ENCODE measurements at places on chromosomes 2 and 18.

GRCh38 chr2:230234122-230234722 is 8.7 kb downstream of the SP140 start:
- DNase-seq = no peak

GRCh38 chr2:205730191-205730590 is 47.9 kb downstream of the NRP2 start:
- DNase-seq = no peak

DNA sequence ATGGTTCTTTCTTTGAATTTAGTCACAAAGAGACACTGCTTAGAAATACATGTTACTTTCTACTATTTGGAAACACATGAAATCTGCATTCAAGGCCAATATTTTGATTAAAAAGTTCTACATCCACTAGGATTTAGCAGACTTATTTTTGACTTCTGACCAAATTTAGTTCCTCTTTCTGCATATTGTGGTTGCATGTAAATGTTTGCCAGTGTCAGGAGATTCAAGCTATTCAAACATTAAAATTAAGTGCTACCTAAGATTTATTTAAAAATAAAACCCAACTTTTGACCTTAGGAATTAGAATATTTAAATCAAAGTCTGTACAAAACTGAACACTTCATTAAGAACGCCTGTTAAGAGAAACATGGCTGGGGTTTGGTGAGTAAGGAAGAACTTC is 891.1 kb downstream of the CPS1 start:
- DNase-seq = no peak

- DNase-seq = no peak
Observed at GRCh38 chr2:101704046-101704466, 6.5 kb downstream of the MAP4K4 start.

DNA sequence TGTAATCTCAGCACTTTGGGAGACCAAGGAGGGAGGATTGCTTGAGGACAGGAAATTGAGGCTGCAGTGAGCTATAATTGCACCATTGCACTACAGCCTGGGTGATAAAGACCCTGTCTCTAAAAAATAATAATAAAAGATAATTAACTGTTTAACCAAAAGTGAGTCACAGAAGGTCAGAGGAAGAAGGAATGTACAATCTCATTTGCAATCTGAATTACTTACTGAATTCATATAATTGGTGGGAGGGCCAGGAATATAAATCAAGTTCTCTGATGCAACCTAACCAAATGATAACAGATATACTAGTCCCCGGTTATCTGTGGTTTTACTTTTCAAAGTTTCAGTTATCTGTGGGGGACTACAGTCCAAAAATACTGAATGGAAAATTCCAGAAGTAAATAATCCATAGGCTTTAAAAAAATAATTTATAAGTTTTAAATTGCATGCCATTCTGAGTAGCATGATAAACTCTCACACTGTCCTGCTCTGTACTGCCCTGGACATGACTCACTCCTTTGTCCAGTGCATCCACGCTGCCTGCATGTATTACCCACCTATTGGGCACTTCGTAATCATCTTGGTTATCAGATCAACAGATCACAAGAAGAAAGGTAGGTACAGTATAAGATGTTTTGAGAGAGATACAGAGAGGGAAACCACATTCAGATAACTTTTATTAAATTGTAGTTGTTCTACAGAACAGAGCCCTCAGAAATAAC is 12.8 kb upstream of the MATN3 start:
- DNase-seq = no peak

GRCh38 chr18:7775843-7776242 is 208.7 kb downstream of the PTPRM start:
- no peak for DNase-seq

DNA sequence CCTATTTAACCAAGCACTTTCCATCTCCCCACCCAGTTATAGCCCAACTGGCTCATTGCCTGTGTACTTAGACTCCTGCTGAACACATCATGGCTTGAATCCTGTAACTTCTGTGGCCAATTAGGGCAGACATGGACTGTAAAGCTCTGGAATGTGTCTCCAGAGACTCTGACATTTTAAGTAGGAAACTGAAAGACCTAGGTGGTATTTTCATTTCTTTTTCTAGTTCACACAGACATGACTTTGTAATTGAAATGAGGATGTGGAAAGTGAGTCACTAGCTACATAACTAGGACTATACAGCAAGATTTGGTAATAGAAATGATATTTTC is 12.2 kb downstream of the DOK1 start:
- DNase-seq = peak; percentile 45

GRCh38 chr2:191696001-191696400 is 18.1 kb downstream of the NABP1 start:
- peak; percentile 57 for DNase-seq

- DNase-seq = peak; percentile 22
Observed at GRCh38 chr2:47079515-47080412, 75.3 kb downstream of the STPG4 start.

DNA sequence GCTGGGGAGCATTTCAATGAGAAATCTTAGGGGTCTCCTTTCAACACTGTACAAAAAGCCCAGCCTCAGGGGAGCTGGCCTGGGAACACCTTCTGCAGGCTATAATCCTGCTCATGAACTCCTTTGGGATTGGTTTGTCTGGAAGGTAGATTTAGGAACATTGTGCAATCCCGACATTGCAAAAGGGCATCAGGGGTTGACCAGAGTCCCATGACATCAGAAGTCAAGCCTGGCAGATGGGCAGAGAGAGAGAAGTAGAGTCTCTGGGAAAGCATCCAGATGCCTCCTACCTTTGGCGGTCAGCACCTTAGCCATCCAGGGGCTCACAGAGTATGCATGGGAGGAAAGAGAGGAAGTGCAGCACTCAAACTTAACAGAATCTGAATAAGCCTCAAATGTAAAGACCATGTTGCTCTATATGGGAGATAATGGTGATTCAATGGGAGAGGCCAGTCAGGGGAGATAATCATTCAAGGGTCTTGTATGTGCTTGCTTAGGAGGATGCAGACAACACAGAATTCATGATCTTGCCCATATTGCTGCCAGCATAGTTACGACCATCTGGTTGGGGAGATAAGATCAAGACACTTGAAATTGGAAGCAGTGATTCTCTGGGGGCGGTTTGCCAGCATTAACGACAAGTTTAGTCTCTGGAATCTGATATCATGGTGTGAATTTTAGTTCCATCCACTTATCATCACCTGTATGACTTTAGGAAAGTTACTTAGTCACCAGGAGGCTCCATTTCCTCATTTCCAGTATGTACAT is 58.3 kb upstream of the UPP2 start:
- DNase-seq = no peak

DNA sequence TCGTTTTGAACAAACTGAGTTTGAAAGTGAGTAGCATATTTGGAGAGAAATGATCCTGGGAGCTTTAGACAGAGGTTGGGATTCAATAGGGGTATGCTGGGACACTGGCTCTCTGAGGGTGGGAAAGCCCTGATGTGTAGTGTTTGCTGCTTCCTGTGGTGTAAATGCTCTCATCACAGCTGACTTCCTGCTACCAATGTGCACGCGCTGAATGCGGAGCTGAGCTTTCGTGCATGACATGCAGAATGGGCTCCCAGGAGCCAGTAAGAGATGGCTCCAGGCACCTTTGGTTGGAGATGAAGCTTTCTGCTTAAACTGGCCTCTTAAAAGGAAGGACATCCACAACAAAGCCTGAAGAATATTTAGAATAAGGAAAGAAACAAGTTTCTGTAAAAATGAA is 224.1 kb upstream of the CCDC150 start:
- DNase-seq = no peak

- DNase-seq = no peak
Observed at GRCh38 chr2:44548221-44549098, 186.7 kb downstream of the CAMKMT start.

GRCh38 chr2:239271882-239272281 is 128.9 kb downstream of the HDAC4 start:
- DNase-seq = peak; percentile 35

DNA sequence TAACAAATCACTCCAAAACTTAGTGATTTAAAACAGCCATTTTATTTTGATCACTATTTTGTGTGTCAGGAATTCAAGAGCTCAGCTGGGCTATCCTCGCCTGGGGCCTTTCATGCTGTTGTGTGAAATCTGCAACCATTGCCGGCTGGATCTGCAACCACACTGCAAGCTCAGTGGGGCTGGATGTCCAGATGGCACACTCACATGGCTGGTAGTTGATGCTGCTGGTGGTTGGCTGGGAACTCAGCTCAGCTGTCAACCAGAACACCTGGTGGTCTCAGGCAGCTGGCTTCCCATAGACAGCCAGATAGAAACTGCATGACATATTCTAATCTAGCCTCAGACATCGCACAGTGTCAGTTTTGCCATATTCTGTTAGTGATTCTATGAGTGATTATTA is 30.6 kb upstream of the AP1S3 start:
- peak; percentile 64 for DNase-seq

- no peak for DNase-seq
Observed at GRCh38 chr2:146818122-146818521, 1026.7 kb upstream of the ACVR2A start.

DNA sequence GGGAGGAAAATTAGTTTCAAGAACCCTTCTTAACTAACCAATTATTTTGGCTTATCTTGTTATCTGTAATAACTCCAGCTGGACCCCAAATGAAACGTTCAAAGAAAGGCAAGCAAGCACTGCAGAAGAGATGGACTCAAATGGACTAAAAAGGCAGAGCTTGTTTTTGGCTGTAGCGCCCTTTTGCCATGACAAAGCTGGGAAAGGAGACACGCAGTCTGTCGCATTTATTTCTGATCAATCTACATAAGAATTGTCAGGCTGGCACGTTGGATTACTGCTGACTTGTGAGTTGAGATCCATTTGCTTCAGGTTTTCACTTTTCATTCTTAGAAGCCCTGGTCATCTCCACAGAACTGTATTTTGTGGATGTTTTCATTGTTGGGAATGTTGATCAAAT is 402.9 kb downstream of the TMEM182 start:
- no peak for DNase-seq

DNA sequence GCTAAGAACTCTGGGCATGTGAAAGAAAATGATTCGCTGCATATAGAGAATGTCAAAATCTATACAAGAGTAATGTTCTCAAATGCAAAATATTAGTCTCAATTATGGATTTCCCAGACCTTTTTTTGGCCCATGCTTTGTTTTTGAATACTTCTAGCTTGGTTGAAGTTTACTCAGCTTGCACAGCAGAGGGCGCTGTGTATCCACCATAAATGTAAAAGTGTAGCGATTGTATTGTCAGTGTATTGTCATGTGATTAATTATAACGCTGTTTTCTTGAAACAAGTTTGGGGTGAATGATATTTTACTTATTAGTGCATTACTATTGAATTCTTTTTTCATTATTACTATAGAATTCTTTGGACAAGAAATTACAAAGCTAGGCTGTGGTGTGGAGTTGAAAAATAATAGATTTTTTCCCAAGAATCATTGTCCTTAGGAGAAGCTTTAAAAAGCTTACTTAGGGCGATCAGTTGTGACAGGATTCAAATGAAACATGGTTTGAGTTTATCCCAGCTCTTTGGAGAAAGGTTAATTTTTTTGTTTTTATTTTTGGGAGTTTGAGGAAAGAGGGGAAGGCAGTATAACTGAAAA is 98.3 kb downstream of the PIK3C3 start:
- peak; percentile 36 for DNase-seq

- DNase-seq = no peak
Observed at GRCh38 chr2:132909427-132909826, 239.4 kb upstream of the LYPD1 start.

Measured in right hindlimb (tissue), 1 donor.